ENCODE measurements at places on chromosomes 5 and 9. TPM values are rescaled to one million over a fixed set of nuclear protein-coding genes. Genes with fewer than 3 reads are reported as not detected.

GMCL2 gene
- not detected for total RNA-seq

ZNF483 gene
- 4.9 TPM for total RNA-seq

CD74 gene
- total RNA-seq: 341 TPM

NFIB gene
- total RNA-seq: 110 TPM

ADAMTSL1 gene
- total RNA-seq: 0.97 TPM

BTNL8 gene
- 0.27 TPM for total RNA-seq

GRCh38 chr9:137215196-137215986 lies 6.6 kb downstream of the RNF208 start:
- no peak for DNase-seq

DNA sequence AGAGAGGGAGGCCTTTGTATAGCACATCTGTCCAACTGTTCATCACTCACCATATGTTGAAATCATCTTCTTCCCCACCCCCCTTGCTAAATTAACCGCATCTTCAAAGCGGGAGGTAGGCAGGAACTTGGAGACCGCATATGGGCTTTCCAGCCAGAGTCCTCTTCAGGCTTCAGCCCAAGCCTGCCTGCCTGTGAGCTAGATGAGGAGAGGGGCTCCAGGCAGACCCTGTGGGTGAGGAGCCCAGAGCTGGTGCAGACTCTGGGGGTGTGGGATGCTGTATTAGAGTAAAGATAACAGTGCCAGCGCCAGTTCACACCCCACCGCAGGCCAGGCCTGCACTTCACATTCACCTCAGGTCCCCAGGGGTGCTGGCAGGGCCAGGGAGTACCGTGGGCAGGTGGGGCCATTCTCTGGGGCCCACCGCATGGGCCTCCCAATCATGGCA lies 16.2 kb downstream of the PRRC2B start:
- peak; percentile 28 for DNase-seq

- no peak for DNase-seq
Observed at GRCh38 chr9:94718936-94719335, 7.6 kb upstream of the AOPEP start.

DNA sequence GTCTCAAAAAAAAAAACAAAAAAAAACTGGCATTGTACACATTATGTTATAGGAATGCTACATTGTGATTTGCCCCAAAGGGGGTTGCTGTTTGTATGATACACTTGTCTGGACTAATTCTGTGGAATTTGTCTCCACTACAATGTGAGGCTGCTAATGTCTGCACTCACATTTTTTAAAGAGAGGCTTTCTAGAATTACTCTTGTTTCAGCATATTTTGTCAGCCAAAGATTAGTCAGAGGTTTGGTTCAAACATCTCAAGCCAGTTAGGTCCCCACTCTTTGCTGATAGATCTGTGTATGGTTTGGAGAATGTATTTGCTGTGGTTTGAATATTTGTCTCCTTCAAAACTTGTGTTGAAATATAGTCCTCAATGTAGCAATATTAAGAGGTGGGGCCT lies 59.3 kb upstream of the ZNF169 start:
- no peak for DNase-seq

- DNase-seq: no peak
Observed at GRCh38 chr9:33135470-33135958, 31.6 kb downstream of the B4GALT1 start.

DNA sequence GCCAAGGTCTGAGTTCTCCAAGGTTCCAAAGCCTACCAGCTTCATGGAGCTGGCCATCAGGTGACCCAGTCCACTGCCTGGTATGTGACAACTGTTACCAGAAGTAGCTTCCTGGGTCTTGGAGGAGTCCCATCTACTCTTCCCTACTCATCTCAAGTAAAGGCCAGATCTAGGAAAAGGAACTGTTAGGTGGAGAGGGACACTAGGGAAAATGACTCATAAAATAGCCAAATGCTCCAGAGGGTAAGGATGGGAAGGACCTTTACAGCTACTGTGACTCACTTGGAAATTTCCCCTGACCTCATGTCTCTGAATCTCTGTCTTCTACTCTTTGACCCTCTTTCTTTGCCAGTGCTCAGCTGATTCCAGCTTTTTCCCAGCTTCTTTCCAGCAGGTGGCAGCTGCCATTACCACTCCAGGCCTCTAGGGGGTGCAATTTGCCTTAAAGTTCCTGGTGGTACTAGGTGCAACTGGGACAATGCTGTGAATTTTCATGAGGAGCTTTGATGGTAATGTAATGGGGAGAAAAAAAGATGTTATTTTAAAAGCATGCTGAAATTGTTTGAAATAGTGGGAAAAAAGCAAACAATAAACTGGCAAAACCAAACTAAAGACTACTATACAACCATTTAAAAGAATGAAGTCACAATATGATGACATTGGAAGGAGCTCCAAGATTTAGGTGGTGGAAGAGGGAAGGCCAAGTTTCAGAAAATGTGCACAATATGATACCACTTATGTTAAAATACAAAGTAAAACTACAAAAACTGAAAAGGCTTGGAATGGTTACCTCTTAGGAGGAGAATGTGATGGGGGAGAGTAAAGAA lies 27.1 kb upstream of the MYORG start:
- DNase-seq: peak; percentile 67

GRCh38 chr9:131234799-131235479 lies 41.4 kb downstream of the FAM78A start:
- peak; percentile 57 for DNase-seq

GRCh38 chr5:6302684-6303083 lies 75.7 kb downstream of the MED10 start:
- DNase-seq: no peak

- no peak for DNase-seq
Observed at GRCh38 chr5:147586832-147587231, 77.0 kb upstream of the DPYSL3 start.

DNA sequence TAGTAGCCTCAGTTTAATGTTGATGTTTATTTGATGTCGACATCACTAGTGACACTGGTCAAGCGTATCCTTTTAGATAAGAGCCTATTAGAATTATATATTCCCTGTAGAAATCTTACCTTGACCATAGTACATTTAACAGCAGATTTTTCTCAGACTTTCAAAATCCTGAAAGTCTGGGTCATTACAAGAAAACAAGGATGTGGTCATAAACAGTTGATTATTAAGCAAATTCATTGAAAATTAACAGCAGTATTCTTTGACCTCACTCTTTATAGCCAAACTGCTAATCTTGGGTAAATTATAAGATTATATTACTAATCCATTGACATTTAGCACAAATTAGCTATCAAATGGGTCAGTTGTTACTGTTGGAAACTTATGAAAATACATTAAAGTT lies 83.4 kb downstream of the GHR start:
- DNase-seq: no peak

GRCh38 chr5:90421136-90421535 lies 11.6 kb upstream of the CETN3 start:
- DNase-seq: no peak

GRCh38 chr5:111853748-111854147 lies 96.8 kb upstream of the NREP start:
- no peak for DNase-seq

DNA sequence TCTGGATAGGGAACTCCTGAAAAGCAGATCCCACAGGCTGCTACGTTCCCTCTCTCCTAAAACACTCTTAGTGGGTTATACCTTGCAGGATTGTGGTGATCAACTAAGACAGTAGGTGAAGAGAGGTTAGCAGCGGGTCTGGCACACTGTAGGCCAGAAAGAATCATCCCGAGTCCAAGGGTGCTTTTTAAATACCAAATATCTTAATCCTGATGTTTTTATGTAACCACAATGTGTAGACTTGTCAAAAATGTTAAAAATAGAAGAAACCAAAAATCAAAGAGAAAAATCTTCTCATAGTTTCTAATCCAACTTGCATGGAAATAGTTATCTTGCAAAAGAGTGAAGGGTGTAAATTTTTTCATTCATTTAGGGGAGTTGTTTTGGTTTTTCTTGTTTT lies 52.3 kb upstream of the IFNK start:
- no peak for DNase-seq

GRCh38 chr5:132069561-132069960 lies 4.0 kb upstream of the CSF2 start:
- DNase-seq: no peak

DNA sequence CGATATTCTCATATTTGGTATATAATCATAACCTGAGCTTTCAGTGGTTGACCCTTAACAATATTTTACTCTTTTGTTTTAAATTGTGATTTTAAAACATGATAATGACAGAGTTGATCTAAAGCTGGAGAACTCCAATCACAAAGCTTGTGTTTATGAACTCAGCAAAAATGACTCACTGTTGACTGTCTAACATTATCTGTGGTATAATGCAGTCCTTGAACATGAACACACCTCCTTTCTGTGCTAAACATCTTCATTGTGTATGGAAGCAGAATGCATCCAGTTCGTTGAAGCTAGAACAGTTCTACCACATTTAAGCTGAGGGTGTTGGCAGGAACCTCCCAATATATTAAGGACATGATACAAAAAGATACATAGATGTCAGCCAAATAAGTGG lies 1030.2 kb upstream of the SEMA6A start:
- no peak for DNase-seq

DNA sequence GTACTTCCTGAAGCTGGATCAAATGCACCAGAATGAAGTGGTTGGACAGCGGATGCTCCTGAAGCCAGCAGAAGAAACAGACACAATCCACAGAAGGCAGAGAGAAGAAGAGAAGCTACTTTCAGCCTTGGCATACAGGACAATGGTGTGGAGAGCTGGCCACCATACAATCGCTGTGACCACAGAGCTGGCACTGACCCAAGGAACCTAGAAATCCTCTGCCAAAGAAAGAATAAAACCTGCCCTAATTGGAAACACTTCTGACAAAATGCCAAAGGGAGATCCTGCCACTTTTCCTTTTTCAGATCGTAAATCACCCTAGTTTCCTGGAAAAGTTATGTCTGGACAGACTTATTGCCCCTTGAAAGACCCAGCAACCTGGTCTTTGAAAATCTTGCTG lies 77.8 kb downstream of the BAAT start:
- DNase-seq: no peak
